ENCODE measurements at places on chromosomes 1 and 21.

DNA sequence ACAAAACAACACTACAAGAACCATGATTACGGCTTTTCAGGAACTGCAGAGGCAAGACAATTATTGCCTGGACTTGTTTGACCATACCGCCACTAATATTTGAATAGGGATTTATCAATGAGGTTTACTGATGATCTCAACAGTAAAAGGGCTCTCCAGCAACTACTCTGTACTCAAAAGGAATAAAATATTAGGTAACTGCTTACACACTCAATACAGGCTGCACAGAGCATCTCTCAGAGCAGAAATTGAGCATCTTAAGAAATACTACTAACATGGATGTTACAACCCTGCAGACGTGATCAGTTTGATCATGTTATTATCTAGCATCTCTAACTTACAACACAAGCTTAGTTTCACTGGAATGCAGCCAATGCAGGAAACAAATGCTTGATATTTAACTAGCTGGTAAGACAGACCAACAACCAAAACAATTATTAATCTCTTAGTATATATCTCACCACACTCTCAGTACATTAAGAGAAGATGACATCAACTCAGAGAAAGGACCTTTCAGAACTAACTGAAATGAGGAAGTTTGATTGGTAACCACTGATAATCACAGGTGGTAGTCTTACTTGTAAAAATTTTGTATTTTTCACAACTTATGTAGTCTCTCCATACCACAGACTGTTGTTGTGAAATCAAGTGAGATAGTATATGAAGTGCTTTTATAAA, 52.2 kb downstream of the PUM1 start:
- DNase-seq: no peak

GRCh38 chr1:32622806-32623681, 27.3 kb downstream of the ZBTB8OS start:
- DNase-seq: no peak

DNA sequence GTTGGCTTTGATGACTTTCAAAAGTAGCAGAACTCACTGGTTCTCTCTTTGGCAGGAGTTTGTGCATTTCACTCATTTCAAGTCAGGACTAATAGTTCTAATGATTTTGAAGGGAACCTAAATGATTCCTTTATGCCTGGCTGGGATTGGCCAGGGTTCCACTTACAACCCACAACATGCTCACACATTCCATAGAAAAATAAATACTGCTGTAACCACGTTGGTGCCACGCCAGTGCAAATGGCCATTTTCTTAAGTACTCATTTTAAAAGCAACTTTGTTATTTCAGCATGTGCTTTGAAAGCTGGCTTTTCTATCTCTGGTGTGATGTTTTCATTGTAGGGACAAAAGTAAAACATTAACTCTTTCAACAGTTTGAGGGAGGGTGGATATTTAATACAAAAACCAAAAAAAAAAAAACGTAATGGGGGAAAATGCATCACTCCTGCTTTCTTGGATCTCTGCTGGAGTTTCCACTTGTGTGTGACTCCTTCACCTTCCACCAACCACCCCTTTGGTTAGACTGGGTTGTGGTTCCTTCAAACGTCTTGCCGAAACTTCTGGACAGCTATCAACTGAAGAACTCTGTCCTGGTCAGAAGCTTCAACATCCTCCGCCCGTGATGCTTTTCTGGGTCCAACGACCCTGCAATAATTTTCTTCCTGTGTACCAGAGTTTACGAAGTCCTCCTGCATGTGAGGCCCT, 300.4 kb upstream of the RUNX1 start:
- no peak for DNase-seq

DNA sequence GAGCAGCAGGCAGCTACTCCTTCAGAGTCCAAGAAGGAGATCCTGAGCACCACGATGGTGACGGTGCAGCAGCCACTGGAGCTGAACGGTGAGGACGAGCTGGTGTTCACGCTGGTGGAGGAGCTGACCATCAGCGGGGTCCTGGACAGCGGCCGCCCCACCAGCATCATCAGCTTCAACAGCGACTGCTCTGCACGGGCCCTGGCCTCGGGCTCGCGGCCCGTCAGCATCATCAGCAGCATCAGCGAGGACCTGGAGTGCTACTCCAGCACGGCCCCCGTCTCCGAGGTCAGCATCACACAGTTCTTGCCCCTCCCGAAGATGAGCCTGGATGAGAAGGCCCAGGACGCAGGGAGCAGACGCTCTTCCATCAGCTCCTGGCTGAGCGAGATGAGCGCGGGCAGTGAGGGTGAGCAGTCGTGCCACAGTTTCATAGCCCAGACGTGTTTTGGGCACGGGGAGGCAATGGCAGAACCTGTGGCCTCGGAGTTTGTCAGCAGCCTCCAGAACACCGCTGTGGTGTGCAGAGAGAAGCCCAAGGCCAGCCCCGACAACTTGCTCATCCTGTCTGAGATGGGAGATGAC, 531.8 kb downstream of the KIF26B start:
- no peak for DNase-seq

DNA sequence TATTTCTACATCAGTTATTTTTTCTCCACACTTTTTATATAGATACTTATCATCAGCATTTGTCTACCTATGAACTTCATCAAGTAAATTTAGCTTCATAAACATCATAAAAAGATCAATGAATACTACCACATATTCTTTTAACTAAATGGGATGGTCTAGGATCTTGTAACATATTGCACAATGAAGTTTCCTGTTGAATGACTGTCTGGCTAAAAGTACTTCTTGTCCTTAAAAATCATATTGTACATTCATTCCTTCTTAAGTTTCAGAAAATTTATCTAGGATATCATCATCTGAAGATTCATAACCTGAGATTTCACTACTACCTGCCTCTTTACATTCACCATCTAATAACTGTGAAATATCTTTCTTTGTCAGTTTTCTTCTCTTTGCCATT, 69.0 kb downstream of the MAGI3 start:
- no peak for DNase-seq

- no peak for DNase-seq
Measured at GRCh38 chr1:59831529-59831928, 16.8 kb downstream of the HOOK1 start.

DNA sequence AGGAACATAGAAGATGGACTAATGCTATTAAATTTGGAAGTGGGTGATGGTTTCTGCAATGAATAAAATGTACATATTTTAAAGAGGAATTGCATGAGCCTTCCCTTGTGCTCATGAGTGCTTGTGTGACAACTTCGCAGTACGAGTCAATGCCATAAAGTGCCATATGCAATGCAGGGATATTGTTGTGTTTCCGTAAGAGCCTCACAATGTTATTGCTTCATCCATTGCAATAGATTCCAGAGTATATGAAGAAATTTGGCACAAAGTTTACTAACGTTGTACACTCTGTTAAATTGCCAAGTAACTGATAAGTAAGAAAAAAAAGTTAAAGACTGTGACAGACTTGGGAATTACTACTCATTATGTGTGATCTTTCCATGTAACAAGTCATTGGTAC, 22.3 kb downstream of the BTG3 start:
- no peak for DNase-seq

DNA sequence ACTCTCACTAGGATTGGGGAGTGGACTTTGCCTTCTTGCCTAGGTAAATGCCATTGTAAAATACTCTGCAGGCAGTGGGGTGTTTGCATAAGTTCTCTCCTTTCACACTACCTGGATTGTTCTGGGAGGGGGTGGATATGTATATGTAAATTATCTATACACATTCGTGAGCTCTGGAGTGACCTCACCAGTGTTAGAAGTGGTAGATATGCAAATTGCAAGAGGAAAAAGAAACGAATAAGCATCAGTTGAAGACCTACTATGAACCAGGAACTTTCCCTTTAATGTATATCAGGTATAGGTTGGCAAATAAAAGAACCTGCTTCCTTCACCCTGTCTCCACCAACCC, 1.5 kb upstream of the ARHGEF11 start:
- DNase-seq: no peak

- DNase-seq: no peak
Measured at GRCh38 chr1:55127827-55128343, 87.3 kb downstream of the USP24 start.

GRCh38 chr1:59096501-59096900, 200.4 kb upstream of the FGGY start:
- DNase-seq: no peak

DNA sequence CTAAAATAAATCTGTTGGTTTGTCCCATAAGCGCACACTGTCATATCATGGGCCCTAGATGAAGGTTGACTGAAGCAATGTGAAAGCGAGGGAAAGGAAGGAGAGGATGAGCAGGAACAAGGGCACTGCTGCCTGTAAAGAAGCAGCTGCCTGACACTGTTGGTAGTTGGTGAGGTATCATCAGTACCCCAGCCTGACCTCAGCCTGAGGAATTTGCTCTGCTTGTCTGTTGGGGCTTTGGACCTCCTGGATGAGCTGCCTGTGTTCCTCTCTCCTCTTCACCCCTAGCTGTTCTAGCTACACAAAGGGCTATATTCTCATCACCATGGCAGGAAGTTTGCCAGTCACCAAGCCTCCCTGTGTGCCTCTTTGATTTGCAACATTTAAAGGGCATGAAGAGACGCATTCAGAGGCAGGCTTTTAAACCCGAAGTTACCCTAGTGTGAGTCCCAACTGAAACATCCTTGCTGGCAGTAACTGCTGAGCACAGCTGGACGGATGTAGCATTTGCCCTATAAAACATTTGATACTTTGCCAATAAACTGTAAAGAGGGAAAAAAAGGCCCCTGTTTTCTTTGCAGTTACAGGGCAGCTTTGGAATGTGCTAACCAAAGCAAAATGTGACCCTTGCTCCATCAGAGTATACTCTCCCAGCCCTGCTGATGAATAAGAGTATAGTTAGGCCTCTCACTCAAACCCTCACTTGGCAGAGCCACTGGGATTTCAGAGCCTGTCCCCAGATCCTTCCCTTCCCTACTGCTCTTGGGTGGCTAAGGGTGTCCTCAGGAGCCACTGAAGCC, 22.2 kb upstream of the SPATA6 start:
- no peak for DNase-seq

DNA sequence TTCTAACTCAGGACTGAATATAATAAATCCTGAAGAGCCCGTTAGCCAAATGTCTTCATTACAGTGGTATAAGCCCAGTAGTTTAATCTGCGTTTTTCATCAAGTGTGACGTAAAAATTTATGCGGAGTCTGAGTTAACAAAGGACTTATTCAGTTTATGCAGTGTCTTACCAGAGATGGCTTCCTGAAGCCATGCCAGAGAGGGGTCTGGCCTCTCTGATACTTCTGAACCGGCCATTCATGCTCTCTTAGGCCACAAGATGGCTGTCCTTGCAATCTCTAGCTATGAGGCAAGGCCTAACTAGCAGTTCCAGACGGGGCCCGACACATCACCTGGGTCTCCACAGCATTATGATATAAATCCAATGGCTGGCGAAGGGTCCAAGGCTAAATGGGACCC, 101.4 kb downstream of the TEX35 start:
- DNase-seq: no peak

GRCh38 chr1:247204177-247204647, 32.4 kb upstream of the ZNF124 start:
- DNase-seq: no peak

- DNase-seq: no peak
Measured at GRCh38 chr1:167486090-167486824, 32.1 kb downstream of the CD247 start.

DNA sequence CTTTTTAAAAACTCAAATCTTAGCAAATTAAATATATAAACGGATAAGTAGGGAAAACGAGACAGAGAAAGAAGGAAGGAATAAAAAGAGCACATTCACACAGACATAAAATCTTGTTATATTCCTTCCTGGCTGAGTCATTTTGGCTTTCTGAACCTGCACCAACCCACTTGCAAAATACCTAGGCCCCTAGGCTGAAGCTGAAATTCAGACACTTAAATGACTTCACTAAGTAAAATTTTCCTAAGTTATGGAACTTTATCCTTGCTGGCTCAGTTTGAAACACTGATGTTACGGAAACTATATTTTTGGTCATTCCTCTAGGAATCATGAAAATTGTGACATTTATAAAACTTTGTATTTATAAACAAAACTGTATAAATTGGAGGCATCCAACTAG, 462.8 kb upstream of the NFIA start:
- no peak for DNase-seq

DNA sequence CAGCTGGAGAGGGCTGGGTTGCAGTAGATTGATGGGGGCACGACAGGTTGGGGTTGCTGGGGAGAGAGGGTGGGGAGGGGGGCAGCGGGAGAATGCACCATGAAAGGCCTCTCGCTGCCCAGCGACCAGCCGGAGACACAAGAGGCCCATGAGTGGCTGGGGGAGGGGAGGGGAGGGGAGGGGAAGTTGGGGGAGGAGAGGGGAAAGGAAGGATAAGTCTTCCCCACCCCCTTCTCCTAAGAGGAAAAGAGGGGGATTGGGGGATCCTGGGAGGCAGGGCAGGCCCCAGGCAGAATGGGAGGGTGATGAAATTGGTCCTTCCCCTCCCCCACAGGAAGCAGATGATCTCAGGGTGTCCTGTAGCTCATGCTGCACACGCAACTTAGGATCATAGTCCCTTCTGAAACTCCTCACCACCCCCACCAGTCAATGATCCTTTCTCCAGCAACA, 45.7 kb downstream of the PAX7 start:
- DNase-seq: no peak

DNA sequence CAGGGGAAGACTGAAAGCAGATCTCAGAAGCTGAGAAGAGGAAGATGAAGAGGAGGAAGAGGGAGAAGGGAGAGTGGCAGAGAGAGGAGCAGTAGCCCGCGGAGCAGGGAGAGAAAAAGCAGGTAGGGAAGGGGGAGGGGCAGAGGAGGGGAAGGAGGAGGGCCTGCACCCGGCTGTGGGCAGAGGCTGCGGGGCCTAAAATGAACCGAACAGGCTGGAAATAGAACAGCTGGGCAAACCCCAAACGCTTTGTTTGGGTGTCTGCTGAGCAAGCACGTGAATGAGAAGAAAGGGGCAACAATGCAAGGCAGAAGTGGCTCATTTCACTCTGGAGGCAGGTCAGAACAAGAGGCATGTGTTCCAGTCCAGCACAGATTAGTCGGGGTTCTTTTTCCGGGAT, 33.5 kb downstream of the KCNC4 start:
- DNase-seq: no peak

- no peak for DNase-seq
Measured at GRCh38 chr1:38173848-38174247, 127.3 kb upstream of the POU3F1 start.

- DNase-seq: no peak
Measured at GRCh38 chr1:93177991-93178390, 2.2 kb downstream of the TMED5 start.

DNA sequence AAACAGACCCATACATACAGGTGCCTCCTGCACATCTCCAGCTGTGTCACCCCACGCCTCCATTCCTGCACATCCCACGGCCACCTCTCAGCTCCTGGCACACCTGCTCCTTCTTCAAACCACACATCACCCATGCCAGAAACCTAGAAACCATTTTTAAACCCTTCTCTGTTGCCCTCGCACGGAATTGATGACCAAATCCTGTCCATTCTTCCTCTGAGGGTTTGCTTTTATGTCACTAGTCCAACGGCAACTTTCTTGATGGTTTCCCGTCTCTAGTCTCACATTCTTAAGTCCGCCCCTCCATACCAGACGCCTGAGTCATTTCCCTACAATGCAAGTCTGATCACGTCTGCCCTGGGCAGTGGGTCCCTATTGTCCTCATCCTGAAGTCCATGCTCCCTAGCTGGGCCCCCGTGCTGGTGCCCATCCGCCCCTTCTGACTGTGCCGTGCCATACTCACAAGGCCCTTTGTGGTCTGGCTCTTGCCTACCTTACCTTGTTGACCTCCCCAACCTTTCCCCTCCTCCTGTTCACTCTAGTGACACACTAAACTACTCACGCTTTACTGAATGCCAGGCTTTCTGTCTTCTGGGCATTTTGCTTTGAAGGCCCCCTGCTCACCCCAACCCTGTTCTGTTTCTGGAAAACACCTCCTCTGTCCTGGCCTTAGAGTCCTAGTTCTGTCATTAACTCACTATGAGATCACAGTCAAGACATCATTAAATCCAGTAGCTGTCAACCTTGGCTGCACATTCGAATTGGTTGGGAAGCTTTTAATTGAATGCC, 17.6 kb downstream of the SLC2A1 start:
- DNase-seq: no peak

Data from GM12891 (cell line).